ENCODE measurements at places on chromosomes 13 and 19.

DNA sequence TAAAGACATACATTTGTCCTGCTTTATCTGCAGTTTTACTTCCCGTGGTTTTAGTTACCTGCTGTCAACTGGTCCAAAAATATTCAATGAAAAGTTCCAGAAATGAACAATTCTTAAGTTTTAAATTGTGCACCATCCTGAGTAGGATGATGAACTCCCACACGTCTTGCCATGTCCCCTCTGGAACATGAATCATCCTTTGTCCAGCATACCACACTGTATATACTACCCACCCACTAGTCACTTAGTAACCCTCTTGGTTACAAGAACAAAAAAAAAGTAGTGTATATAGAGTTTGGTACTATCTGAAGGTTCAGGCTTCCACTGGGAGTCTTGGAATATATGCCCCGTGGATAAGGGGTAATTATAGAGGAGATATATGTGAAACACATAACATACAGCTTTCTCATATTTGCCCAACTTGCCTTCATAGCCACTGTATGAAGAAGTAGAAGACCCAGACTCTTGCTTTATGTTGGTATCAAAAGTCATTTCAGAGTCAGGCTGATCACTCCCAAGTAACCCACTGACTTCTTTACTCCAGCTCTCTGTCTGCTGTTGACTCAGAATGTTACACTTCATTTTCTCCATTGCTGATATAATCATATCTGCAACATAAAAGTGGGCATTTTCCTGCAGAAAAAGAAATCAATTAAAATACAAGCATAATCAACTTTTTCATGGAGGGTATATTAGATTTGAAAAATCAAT lies 19.3 kb downstream of the RUBCNL start:
- no peak for DNase-seq

- DNase-seq = no peak
Measured at GRCh38 chr19:4455719-4456475, 1.7 kb downstream of the UBXN6 start.

GRCh38 chr19:49923055-49924003 lies 5.7 kb upstream of the ATF5 start:
- DNase-seq = no peak

GRCh38 chr13:39350461-39350881 lies 252.5 kb downstream of the LHFPL6 start:
- DNase-seq = no peak

- no peak for DNase-seq
Measured at GRCh38 chr13:47289567-47289966, 392.7 kb upstream of the HTR2A start.

DNA sequence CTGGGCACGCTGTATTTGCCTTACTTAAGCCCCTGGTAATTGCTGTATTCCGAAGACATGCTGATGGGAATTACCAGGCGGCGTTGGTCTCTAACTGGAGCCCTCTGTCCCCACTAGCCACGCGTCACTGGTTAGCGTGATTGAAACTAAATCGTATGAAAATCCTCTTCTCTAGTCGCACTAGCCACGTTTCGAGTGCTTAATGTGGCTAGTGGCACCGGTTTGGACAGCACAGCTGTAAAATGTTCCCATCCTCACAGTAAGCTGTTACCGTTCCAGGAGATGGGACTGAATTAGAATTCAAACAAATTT lies 676 bp downstream of the BRCA2 start:
- no peak for DNase-seq

DNA sequence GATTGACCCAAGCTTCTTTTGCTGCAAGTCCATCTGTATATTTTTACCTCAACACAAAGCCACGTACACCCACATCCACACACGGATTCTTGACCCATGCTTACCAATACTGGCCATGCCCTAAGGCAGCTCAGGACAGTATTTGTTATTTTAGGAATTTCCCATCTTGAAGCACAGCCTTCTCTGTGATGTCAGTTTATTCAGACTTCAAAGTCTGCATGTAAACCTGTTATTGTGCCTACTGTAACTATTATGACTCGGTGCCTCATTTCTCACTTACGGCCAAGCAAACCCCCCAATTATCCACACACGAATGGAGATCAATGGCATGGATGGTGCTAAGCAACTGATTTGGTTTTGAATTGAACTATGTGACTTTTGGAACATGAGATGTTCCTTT lies 17.5 kb downstream of the CLDN10 start:
- no peak for DNase-seq

GRCh38 chr13:31204592-31204991 lies 4.8 kb downstream of the B3GLCT start:
- no peak for DNase-seq

GRCh38 chr19:15332311-15332996 lies at the start of gene BRD4:
Gene BRD4, minus strand, starts transcription at chr19:15332539. Its CDS starts 59,440 bp downstream, at chr19:15273099.
- DNase-seq = peak; percentile 66

GRCh38 chr13:26132756-26133155 lies 80.9 kb upstream of the SHISA2 start:
- no peak for DNase-seq

- DNase-seq = no peak
Measured at GRCh38 chr13:42116225-42116624, 67.8 kb downstream of the DGKH start.

GRCh38 chr19:53037101-53038097 lies 7.1 kb upstream of the ERVV-2 start:
- DNase-seq = no peak

DNA sequence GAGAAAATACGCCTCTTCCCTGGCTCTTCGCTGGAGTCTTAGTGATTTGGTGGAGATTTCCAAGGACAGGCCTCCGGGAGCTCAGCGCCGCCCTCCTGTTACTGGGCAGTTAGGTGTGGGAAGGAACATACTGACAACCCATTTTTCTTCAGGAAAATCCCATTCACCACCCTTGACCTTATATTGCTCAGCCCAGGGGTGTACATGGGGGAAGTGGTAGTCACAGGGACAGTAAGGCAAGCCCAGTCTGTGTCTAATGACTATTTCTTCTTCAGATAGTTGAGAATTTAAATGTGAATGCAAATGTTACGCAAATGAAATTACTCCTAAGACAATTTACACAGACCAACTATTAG lies 119.4 kb downstream of the UQCRFS1 start:
- DNase-seq = no peak

DNA sequence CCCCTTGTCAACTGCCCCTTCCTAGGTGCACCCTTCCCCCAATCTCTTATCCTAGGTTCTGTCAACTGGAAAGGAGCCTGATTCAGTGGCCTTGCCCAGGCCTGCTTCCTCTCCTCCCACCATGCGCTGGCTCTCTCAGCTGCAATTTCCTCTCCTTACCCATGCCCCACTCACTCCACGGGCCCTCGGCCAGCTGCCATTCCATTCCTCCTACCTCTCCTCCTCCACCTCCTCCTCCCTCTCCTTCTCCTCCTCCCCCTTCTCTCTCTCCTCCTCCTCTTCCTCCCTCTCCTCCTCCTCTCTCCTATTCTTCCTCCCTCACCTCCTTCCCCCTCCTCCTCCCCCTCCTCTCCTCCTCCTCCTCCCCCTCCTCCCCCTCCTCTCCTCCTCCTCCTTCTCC lies 9.6 kb upstream of the TIMM44 start:
- no peak for DNase-seq

DNA sequence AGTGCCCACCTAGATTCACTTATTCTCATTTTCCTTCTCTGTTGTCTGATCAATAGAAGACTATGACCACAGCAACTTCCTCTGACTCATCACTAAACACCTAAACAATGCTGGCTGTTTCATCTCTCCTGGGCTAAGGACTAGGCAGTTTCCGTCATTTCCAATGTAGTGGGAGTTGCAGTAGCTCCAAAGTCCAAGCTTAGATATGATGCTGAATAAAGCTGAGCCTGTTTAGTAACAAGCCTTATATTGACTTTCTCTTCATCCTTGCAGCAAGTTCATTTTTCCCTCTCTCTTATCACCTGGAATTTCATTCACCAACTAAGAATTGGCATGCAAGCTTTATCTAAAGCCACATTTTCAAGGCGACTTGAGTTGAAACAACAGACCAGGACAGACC lies 53.5 kb upstream of the PCDH9 start:
- no peak for DNase-seq

- no peak for DNase-seq
Measured at GRCh38 chr13:43230989-43231388, 207.6 kb downstream of the DNAJC15 start.

DNA sequence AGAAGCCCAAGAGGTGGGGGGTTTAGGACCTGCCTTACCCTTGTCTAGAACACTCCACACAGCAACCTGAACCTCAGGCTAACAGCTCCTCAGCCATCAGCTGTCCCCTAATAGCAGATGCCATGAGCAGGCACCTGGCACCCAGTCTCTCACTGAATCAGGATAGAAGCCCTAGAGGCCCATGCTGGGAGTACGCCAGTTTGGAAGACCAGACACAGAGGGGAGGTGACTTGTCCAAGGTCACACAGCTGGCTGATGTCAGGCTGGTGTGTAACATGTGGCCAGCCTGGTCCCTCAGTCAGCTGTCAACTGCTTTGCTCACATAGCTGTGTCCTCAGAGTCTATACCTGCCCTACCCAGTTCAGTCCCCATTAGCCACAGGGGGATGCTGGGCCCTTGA lies 12.8 kb upstream of the SAMD1 start:
- no peak for DNase-seq

DNA sequence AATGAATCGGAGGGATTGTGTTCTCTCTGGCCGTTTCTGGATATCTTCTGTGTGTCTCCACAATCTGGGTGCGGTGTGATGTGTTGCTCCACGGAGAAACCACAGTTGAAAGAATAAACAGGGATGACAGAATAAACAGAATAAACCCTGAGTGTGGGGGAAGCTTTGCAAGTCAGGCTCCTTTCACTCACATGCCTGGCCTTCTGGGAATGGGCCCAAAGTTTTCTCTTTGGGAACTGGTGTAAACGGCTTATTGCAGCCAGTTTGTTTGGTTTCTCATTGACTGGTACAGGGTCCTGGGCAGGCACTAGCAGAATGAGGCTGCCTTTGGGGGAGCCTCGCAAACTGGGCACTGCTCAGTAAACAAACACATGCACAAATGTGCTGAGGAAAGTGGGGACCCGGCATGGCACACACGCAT lies 324.7 kb downstream of the DLEU7 start:
- no peak for DNase-seq

DNA sequence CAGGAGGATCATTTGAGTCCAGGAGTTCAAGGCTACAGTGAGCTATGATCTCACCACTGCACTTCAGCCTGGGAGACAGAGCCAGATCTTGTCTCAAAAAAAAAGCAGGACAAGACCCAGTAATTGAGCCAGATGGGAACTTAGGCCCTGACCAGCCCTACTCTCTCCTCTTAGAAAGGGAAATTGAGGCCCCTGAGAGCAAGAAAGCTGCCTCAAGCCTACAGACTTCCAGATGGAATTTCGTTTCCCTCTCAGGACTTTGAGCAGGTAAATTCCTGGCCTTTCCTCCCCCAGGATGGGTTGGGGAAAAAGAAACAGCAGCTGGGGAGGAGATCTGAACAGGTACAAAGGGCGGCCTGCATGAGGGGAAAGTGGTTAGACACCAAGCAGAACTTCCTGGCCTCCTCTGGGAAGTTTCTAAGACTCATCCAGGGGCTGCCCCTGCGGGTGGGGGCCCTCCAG lies 3.6 kb upstream of the BCL3 start:
- no peak for DNase-seq

GRCh38 chr19:5292822-5293611 lies 47.6 kb downstream of the PTPRS start:
- peak; percentile 36 for DNase-seq

GRCh38 chr19:32673573-32673972 lies 1.4 kb downstream of the ANKRD27 start:
- DNase-seq = no peak

DNA sequence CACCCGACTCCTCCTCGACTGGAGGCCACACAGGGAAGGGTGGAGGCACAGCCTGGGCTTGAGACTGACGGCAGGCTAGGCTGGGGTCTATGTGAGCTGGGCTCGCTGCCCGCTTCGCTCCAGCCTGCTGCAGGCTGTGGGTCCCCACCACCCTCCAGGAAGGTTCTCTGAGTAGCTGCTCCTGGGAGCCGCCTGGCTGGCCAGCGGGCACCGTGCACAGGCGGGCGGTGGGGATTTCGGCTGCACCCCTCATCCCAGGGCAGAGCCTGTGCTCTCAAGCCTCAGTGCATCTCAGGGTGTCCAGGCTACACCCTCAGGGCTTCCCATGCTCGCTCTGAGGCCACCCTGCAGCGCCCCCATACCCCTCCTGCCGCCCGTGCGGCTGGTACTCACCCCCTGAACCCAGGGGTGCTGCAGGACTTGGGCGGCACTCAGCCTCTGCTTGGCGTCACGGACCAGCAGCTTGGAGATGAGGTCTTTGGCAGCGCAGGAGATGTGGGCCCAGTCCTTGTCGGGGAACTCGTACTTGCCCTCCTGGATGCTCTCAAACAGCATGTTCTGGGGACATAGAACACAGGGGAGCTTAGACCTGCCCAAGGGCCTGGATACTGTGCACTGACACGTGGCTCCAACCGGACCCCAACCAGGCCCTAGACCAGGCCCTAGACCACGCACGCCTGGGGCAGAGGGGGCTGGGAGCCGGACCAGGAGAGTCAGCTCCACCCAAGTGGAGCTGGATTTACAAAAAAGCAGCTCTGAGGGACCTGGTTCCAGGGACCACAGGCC lies 10.2 kb downstream of the MKNK2 start:
- no peak for DNase-seq

- no peak for DNase-seq
Measured at GRCh38 chr19:49064029-49064629, 489 bp downstream of the NTF4 start.

GRCh38 chr13:39315796-39316195 lies 277.5 kb downstream of the NHLRC3 start:
- no peak for DNase-seq

GRCh38 chr19:47135156-47135555 lies 4.5 kb downstream of the SAE1 start:
- DNase-seq = no peak

DNA sequence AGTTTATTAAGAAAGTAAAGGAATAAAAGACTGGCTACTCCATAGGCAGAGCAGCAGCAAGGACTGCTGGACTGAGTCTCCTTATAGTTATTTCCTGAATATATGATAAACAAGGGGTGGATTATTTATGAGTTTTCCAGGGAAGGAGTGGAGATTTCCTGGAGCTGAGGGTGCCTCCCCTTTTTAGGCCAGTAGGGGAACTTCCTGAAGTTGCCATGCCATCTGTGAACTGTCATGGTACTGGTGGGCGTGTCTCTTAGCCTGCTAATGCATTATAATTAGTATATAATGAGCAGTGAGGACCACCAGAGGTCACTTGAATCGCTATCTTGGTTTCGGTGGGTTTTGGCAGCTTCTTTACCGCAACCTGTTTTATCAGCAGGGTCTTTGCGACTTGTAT lies 13.5 kb downstream of the ZSCAN5A start:
- DNase-seq = no peak

- no peak for DNase-seq
Measured at GRCh38 chr19:11025445-11025844, 63.8 kb upstream of the LDLR start.

- no peak for DNase-seq
Measured at GRCh38 chr13:72448082-72448481, 279.3 kb downstream of the MZT1 start.

DNA sequence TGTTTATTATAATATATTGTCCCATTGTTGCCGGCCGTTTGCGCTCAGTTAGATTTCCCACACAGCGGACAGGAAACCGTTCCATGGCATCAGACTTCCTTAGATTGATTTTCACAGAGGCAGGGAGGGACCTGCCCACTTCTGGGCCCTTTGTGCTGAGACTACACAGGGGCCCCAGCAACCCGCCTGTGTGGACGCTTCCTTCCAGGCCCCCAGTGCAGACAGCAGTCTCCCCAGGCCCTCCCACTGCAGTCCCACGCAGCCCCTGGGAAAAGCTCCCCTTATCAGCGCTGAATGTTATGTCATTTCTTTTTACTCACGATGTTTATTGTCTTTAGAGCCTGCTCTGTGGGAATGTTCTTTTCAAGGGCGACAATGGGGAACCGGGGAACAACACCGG lies 351.7 kb upstream of the ARGLU1 start:
- DNase-seq = no peak
